ENCODE measurements at places on chromosomes 6 and 20.

DNA sequence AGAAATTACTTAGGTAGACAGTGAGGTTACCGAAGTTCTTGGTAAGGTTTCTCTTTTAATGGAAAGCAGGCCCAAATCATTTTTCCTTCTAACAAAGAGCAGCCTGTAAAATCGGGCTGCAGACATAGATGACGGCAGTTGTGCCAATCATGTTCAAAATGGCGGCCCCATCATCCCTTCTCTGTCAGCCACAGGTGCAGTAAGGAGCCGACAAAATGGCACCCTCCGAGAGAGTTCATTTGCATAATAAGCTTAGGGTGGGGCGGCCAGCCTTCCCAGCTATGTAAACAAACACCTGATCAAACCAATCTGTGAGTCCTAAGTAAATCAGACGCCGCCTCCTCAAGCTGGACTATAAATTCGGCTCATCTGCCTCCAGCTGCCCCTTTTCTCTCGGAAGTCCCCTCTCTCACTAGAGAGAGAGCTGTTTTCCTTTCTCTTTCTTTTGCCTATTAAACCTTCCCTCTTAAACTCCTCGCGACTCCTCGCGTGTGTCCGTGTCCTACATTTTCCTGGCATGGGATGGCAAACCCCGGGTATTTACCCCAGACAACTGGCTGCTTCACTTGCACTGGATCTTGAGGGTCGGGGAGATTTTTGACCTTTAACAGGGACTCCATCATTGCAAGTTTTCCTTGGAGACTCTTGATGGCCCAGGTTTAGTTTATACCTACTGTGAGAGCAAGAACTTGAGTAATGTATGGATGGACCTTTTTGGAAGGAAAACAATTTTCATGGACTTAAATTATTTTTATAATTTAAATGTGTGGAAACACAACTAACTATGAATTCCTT lies 8.9 kb upstream of the DDR1 start:
- DNase-seq: no peak

GRCh38 chr20:64268174-64268573 lies 12.6 kb downstream of the PCMTD2 start:
- DNase-seq: no peak

DNA sequence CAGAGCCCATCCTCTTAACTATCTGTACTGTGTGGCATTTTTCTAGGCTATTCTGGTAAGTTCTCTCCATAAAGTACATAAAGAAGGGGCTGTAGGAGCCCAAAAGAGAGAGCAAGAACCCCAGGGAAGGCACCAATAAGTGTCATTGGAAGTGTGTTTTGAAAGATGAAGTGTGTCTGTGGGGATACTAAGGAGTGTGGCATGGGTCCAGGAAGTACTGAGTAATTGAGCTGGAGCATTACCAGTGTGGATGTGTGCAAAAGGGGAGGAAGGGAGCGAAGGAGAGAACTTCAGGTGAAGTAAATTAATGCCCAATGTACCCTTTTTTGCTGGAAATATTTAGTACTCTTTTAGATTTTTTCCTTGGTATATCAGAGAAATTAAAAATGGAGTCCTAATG lies 63.9 kb downstream of the KCNS1 start:
- no peak for DNase-seq

DNA sequence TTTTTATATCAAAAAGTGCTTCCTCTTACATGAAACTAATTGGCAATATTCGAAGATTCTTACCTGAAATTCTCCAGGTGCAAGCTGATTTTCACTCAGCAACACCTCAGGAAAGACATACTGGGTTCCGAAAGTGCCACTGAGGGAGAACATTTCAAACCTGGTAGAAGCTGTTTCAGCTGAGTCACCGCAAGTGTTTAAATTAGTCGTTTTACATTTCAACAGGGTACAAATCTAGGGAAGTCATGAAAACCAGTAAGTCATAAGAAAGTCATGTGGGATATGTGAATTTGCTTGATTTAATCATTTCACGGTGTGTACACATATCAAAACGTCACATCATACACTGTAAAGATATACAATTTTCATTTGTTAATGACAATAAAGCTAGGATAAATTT lies 25.3 kb upstream of the TAAR1 start:
- no peak for DNase-seq

GRCh38 chr6:159935633-159936032 lies 33.2 kb upstream of the IGF2R start:
- DNase-seq: no peak

DNA sequence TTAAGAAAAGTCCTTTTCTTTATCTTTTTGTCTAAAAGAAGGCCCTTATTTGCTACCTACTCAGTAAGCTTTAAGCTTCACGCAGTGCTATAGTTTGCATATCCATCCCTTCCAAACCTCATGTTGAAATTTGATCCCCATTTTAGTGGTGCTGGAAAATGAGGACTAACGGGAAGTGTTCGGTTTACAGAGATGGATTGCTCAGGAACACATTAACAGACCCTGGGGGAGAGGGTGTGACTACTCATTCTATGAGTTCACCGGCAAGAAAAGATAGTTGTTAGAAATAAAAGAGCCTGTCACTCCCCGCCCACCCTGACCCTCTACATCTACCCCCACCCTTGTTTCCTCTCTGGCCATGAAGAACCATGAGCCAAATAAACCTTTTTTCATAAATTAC lies 546.2 kb downstream of the MEI4 start:
- no peak for DNase-seq
